ENCODE measurements at places on chromosomes 11 and 22.

- DNase-seq = peak; percentile 49
These were observed 3.9 kb upstream of the RNF215 start for GRCh38 chr22:30390974-30391691.

DNA sequence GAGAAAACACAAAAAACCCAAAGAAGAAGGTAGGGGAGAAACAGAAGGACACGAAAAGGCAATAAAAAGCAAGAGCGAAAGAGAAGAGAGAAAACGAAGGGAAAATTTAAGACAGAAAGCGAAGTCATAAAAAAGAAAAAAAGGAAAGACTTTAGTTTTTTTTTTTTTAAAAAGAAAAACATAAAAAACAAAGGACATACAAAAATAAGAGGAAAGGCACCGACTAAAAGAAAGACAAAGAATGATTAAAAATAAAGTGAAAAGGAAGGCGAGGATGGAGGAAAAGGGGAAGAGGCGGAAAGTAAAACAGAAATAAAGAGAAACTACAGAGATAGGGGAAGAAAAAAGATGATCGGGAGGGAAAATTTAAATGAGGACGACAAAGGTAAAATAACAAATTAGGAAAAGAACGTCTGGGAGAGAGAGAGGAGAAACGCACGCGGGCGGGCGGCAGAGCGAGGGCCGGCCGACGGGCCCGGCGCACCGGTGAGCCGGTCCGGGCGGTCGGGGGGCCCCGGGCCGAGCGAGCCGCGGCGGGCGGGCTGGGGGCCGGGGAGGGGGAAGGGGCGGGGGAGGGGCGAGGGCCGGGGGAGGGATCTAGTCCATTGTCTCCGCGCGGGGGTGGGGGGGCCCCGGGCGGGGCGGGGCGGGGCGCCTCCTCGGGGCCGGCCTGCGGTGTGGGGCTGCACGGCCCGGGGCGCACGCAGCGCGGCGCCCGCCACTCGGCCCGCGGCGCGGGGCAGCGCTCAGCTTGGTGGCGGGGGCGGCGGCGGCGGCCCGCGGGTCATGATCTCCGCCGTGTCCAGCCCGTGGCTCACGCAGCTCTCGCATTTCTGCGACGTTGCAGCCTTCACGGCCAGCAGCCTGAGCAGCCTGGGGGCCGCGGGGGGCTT lies at the start of gene TBX1:
TSS of gene TBX1 (plus strand) at position 721 of the 893 bp plus-strand sequence. CDS start at position 787, 66 bp downstream.
- no peak for DNase-seq

DNA sequence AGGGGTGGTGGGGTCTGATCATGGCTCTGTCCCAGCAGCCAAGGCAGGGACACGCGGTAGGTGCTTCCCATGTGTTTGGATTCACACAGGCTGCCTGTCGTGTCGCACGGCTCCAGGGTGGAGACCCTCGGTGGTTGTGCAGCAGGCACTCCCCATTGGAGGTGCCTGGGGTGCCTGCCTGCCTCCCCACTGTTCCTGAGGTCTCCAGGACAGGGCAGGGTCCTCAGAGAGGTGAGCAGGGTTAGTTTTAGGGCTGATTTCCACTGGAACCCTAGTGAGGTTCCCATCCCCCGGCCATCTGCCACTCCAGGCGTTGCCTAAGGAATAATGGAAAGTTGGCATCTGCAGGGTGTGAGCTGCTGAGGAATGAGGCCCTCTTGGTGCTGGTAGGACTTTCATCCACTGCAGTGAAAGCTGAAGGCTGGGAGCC lies 32.3 kb downstream of the OSBPL5 start:
- peak; percentile 11 for DNase-seq

- no peak for DNase-seq
These were observed 24.7 kb downstream of the IL10RA start for GRCh38 chr11:118010738-118011461.

- DNase-seq = no peak
These were observed 10.9 kb downstream of the AIP start for GRCh38 chr11:67493548-67494370.

DNA sequence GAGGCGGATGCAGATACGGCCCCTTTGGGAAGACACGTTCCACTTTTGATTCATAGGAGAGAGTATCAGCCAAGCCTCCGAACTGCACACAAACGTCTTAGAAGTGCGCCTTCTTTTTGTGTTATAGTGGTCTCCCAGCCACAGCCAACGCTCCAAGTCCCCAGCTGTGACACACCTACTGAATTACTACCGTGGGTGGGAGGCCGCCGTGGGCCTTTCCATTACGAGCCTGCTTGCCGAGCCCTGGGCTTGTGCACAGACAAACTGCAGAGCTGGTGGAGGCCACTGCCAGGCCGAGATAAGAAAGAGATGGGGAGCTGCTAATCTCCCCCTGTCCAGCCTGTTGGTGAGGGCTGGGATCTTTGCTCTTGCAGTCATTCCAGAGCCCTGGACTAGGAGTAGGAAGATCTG lies 761 bp downstream of the HMBS start:
- no peak for DNase-seq

GRCh38 chr11:69344570-69345145 lies 50.7 kb downstream of the MYEOV start:
- DNase-seq = no peak

GRCh38 chr11:42552786-42553185 lies 759.0 kb upstream of the API5 start:
- no peak for DNase-seq

DNA sequence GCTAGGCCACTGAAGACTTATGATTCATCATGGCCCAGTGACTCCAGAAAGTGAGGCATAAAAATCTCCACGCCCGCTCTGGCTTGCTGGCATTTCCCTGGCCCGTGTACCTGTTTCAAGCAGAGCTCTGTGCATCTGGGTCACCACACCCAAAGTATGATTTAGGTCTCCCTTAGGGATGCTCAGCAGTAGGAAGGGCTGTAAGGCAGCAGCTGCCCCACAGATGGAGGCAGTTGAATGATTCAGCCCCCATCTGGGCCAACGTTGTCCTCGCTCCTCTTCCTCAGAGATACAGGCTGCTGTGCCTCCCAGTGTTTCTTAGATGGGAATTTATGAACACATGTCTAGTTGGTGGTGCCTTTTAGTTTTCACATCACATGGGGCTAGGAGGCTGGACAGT lies 21.6 kb downstream of the GPR83 start:
- DNase-seq = no peak

DNA sequence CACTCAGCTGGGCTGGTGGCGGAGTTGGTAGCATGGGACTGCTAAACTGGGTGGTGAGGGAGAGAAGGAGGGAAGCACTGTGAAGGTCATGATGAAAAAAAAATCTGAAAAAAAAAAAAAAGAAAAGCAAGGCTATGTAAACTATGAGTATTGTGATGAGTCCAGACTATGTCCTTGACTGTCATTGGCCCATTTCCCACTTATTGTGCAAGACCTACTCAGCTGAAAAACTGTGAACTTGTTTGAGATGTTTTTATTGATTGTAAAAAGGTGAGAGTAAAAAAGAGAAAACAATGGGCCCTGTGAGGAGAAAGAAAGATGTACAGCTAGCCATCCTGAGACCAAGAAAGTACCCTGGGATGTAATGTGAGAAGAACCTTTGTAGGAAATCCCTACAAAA lies 798.4 kb upstream of the TENM4 start:
- DNase-seq = no peak

GRCh38 chr11:3907590-3907989 lies 52.1 kb downstream of the STIM1 start:
- no peak for DNase-seq

DNA sequence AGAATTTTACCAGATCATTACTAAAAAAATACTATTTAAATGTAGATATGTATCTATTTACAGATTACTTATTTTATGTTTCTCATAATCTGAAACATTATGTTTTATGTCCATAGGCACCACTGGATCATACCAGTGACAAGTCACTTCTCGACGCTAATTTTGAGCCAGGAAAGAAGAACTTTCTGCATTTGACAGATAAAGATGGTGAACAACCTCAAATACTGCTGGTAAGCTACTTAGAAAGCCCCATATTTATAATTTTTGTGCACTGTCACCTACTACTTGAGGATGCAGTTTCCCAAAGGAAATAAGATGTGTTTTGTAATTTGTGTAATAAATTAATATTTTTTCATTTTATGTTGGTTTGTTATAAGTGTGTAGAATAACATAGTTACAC lies 42.6 kb downstream of the USP47 start:
- DNase-seq = no peak

DNA sequence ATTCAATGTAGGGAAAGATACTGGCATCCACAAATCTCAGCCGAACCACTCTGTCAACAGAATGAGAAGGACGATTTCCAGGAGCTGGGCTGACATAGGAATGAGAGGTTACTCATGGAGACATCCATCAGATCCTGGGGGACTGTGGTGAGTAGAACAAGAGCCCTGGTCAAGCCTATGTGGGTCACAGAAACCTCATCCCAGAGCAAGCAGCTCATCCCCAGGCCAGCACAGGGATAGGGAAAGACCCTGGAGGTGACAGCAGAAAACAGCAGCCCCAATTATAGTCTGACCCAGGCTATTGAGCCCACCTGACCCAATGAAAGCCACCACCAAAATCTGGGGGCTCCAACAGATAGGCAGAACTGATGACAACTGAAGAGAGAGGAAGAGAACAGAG lies 128.0 kb upstream of the SERPIND1 start:
- DNase-seq = no peak

DNA sequence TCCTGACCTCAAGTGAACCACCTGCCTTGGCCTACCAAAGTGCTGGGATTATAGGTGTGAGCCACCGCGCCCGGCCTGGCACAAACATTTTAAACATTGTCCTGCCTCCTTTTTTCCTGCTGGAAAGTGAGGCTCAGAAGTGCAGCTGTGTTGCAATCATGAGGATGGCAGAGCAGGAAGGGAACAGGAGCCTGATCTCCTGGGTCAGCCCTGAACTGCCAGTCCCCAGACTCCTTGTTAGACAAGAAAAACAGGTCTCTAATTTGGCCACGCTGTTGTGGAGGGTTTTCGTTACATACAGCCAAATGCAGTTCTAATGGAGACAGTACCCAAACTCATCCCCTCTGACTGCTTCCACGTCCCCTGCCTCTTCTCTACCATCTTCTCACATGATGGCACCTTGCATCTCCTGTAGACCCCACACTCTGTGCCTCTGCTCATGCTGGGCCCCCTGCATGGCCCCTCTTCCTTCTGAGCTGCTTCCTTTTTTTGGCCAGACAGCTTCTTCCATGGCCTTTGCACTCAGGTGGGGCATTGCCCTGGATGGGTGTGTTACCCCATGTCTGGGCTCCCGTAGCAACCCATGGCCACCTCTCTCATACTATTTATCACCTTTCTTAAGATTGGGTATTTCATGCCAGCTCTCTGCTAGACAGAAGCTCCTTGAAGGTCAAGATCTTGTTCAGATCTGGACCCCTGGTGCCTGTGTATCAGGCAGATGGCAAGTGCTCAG lies 227.1 kb downstream of the CEP164 start:
- no peak for DNase-seq

GRCh38 chr11:71148716-71149115 lies 103.7 kb downstream of the SHANK2 start:
- peak; percentile 56 for DNase-seq

DNA sequence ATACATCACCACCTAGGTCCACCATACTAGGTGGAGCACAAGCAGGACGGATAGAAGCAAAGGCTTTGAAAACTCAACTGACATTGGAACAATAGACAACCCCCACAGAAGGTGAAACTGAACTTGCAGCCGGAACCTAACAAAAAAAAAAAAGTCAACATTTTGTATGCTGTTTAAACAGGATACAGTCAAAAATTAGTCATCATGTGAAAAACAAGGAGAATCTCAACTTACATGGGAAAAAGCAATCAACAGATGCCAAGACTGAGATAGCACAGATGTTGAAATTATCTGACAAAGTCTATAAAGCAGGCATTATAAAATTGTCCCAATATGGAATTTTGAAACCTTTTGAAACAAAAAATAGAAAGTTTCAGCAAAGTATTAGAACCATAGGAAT lies 123.8 kb downstream of the RAB38 start:
- no peak for DNase-seq

DNA sequence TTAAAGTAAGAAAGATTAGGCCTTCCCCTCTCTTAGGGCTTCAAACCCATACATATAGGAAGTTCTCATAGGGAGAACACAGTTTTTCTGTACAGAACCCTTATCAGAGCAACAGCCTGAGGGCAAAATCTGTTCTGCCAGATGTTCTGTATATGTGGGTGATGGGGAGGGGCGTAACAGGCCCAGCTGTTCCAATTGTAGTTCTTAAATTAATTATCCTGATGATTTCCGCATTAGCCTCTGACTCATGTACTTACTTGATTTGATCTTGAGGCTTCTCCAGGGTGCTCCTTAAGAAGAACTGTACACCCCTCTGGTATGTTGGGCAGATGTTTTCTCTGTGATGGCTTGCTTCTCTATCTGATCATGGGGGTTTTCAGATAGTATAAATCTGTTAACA lies 123.1 kb upstream of the C11orf87 start:
- no peak for DNase-seq

DNA sequence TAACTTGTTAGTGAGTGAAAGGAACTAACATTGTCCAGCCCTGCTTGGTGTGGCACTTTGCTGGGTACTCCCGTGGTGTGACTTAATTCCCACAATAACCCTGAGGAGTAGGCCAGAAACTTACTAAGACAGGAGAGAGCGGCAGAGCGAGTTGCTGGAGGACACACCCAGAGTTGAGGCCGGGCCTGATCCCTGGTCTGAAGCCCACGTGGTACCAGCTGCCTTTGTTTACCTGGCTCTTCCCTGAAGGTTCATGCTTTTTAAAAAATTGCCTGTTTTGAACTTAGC lies 594 bp downstream of the MPST start:
- no peak for DNase-seq

DNA sequence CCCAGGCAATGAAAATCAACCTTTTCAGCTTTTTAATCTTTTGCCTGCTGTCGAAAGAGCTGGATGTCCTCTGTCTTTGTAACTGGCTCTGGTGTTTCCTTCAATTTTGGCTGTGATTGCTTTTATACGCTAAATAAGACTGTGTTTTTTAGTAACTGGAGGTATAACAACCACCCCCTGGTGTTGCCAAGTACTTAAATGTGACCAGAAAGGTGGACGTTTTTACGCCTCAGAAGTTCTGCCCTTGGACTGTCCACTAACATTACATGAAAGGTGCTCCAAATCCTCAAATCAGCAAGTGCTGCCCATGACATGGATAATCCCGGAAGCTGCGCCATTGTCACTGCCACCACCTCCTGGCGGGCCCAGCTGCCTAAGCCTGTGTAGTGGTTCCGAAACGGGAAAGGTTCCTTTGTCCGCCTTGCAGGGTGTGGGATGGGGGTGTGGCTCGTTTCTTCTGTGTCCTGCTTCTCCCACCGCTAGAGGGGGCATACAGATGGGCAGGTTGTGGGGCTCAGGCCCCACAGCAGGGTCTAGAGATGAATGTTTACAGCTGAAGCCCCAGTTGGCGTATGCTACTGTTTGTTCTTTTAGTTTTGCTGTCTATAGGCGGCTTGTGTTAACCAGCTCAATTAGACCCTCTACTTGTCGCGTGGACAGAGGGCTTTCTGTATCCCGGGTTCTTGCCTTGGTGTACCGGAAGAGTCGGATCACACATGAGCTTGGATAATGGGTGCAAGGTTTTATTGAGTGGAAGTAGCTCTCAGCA lies 82.2 kb upstream of the SEPTIN5 start:
- DNase-seq = peak; percentile 64

GRCh38 chr22:40213478-40213877 lies 35.8 kb downstream of the TNRC6B start:
- peak; percentile 15 for DNase-seq

GRCh38 chr22:30221121-30221992 lies 25.2 kb downstream of the LIF start:
- no peak for DNase-seq

GRCh38 chr22:46367707-46368191 lies 32.2 kb downstream of the TRMU start:
- peak; percentile 86 for DNase-seq
